AG20443 (cell line): ENCODE measurements at places on chromosomes 3 and 15.

DNA sequence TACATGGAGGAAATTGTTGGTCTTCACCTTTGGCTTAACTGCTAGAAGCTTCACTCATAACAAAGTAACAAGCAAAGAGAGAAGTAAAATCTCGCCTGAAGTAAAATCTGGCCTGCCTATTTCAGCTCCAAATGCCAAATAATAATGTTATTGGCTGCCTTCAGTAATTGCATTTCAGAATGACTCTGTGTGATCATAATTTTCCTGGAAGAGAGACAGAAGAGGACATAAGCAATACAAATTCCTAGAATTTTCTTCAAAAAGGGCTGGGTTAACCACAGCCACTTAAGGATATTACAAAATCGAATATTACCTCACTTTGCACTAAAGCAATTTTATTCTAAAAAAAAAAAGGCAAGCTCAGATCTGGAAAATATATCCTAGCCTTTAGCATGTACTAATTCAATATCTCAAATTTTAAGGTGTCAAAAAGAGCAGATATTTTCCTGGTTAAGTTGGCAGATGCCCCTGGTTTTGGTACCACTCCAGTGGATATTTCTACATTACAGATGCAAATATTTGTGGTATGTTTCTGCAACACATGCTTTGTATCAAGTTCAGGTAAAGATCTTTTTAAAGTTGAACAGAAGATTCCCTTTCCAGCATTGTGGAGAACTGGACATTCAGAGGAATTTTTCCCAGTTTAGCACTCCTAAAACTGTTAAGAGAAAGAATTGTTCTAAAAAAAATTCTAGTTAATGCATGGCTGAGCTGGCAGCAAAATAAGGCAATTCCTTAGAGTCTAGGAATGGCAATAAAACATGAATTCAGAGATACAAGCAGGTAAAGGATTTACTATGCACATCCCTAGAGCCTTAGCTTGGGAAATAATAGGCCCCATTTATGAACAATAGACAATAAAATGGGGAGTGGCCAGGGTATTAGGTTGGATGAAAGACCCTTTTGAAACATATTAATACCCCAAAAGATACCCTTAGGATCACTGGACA, 116.7 kb downstream of the STAC start:
- DNase-seq = peak; percentile 72

- DNase-seq = peak; percentile 43
Observed at GRCh38 chr15:61205346-61205921, 23.7 kb downstream of the RORA start.

- no peak for DNase-seq
Observed at GRCh38 chr3:64654013-64654412, 33.8 kb downstream of the ADAMTS9 start.

DNA sequence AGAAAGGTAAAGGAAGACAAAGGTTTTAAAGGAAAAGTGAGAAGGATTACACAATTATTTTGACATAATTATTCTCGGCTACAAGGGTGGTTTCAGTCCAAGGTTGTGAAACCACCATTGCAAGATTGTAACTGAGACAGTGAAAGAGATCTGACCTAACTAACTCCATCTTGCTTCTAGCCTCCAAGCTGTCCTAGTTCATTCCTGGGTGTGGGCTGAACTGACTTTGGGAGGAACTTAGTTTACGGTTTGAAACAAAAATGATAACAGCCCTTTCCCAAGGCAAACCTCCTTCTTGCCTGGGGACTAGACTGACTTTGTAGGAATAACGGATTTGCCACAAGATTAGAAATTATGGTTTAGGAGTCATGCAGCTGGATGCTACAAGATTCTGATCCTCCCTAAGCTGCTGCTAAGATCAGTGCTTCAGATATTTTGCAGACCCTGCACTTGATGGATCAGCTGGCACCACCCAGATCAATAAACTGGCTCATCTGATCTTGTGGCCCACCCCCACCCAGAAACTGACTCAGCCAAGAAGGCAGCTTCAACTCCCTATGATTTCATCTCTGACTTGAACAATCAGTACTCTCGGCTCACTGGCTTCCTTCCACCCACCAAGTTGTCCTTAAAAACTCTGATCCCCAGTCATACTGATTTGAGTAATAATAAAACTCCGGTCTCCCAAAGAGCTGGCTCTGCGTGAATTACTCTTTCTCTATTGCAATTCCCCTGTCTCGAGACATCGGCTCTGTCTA, 57.7 kb upstream of the AADACL2 start:
- no peak for DNase-seq

GRCh38 chr15:39582286-39582976, 1.6 kb downstream of the THBS1 start:
- DNase-seq = no peak

- peak; percentile 76 for DNase-seq
Observed at GRCh38 chr3:155323063-155323666, 29.7 kb upstream of the STRIT1 start.

DNA sequence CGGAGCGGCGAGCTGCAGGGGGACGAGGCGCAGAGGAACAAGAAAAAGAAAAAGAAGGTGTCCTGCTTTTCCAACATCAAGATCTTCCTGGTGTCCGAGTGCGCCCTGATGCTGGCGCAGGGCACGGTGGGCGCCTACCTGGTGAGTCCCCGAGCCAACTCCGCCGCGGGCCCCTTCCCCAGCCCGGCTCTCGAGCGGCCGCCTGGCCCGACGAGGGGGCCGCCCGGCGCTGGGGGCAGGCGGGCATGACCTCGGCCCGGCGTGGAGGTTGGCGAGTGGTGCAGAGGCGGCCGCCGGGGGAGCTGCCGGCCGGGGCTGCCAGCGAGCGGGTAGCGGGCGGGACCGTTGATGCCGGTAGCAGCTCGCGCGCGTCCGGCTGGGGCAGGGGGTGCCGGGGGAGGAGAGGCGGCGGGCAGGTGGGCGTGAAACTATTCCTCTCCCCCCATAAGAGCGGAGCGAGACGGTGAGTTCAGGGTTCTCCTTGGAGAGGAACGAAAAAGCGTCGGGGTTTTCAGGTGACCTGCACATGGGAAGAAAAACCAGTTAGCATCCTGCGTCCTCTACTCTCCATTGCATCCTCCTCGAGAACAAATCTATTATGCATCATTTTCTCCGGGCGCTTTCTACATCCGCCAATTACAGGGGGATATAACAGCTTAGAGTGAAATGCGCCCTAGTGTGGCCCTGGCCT, 585 bp downstream of the SLCO3A1 start:
- DNase-seq = peak; percentile 76

DNA sequence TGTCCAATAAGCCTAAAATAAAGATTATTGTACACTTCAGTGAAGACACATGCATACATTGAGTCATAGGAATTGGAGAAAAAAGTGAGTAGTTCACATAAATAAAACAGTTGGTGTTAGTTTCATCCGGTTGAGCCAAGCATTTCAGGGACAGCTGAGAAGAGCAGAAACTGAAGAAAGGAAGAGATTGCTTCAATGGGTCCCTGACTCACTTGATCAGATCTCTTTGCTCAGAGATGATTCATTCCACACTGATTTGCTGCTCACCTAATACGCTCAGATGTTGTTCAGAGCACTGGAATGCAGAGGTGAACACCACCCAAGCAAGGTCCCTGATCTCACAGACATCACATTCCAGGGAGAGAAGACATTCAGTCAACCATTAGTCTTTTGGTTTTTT, 93.7 kb downstream of the RAD18 start:
- DNase-seq = peak; percentile 83

DNA sequence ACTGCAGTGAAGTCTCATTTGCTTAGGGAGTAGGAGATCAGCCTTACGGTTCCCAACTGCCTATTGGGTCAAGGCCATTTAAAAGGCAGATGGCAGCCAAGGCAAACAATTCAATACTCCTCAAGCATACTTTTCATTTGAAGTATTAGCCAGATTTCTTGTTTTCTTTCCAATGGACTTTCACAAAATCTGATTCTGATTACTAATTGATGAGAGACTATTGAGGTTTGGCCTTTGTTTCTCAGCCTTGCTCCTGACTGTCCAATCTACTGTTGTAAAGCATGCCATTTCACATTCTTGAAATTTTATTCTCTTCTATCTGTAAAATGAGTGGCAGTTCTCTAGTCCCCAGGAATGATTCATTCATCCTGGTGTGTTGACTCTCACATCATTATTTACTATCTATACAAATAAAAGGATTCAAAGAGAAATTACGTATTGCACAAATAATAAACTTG, 166.2 kb upstream of the TGFBR2 start:
- peak; percentile 27 for DNase-seq
